Bronchial epithelial cell (primary cell): ENCODE measurements at places on chromosomes 4 and X. TPM values are rescaled to one million over a fixed set of nuclear protein-coding genes. Genes with fewer than 3 reads are reported as not detected.

ENPEP gene
- total RNA-seq, result not detected in 2 replicates

HELT gene
- total RNA-seq, result not detected in 2 replicates

IL1RAPL2 gene
- 0.13 TPM in 1 of 2 replicates, not detected in the other for total RNA-seq

POU3F4 gene
- total RNA-seq, result not detected in 2 replicates

TRIM60 gene
- not detected in 2 replicates for total RNA-seq

CXorf49 gene
- not detected in 2 replicates for total RNA-seq

TAF7L gene
- under 0.01 TPM in 1 of 2 replicates, not detected in the other for total RNA-seq

CLCN4 gene
- total RNA-seq, result 1.3 and 2.4 TPM in 2 replicates

IQCM gene
- total RNA-seq, result not detected in 2 replicates

DNA sequence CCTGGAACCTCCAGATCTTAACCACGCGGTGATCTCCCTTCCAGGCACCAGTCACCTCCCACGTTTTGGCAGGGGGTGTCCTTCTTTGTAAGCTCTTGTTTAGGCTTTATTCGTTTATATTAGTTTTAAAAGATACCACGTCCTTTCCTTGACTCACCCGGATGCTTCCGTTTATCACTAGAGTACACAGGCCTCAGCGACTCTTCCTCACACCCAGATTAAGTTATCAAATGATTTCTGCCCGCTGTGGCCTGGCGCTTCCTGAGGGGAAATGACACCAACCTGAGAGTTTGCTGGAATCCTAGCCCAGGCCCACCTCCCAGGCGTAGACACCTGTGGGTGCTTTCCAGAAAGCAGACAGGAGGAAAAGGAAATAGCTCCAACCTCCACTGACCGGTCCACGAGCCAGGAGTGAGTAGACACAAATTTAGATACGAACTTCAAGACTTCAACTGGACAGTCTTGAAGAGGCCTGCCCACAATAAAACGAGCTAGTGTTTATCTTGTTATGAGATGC lies 756 bp upstream of the ADAMTS3 start:
- peak; percentile 7 for DNase-seq

DNA sequence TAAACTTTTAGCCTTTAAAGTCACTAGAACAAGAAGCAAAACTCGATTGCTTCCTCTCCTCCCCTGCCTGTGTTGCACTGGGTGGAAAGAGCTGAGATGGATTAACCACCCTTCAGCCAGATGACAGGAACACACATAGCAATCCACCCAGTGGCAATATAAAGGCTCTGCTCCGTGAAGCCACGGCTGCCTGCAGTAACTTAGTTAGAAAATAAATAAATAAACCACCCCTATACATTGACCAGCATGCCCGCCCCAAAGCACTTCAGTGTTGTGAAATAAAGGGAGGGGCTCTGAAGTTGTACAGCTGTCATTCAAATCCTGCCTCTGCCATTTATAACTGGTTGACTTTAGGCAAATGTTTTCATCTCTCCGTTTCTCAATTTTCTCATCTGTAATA lies 217.1 kb upstream of the LDB2 start:
- DNase-seq, result no peak

GRCh38 chr4:8512510-8512909 lies 67.7 kb upstream of the GPR78 start:
- no peak for DNase-seq

- DNase-seq, result no peak
Measured at GRCh38 chrX:44514272-44514671, 28.4 kb downstream of the FUNDC1 start.

DNA sequence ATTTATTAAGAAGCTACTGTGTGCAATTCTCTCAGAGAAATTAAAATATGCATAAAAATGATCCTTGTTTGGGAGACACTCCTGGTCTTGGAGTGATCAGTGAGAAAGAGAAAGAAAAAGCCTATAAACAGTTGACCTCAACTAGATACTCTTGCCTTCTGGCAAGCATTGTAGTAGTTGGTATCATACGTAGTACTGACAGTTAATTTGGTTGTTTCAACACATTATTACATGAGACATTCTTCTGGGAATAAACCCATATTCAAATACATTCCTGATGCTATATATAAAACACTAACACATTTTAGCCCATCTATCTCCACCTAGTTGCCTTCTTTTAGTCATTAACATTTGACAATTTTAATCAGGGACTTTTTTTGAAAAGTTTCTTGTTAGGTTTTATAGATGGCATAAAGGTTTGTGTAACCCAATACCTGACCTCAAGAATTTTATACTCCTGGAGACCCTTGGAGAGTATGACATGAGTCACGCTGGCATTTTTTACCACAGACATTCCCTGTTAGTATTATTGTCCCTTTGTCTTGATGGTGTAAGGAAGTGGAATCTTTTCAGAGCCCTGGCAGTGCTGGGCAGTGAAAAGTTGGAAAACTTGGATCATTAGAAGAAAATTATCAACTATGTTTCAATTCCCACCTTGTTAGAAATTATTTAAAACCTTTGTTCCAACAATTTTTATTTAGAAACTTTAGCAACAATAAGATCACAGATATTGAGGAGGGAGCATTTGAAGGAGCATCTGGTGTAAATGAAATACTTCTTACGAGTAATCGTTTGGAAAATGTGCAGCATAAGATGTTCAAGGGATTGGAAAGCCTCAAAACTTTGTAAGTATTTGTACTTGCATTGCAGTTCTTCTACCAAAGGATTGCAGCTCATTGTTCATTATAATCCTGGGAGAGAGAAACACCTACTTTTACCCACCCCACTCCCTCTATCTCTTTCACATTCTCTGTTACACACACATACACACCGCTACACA lies 167.1 kb upstream of the PACRGL start:
- no peak for DNase-seq

DNA sequence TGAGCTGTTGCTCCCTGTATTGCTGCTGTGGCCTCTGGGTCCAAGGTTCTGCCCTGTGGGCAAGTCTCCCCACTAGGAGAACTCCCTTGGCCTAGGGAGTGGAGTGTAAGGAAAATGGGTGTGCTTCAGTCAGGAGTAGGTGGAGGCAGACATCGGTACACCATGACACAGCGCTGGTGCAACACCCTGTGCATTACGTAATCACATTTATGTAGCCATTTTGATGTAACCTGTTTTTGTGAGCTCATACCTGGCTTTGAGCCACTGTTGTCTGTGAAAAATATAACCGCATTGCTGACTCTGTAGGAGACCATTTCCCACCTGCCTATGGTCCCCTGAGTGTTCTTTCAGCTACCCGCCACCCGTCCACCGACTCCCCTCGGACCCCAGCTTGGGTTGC lies 700.5 kb upstream of the AGA start:
- peak; percentile 22 for DNase-seq

DNA sequence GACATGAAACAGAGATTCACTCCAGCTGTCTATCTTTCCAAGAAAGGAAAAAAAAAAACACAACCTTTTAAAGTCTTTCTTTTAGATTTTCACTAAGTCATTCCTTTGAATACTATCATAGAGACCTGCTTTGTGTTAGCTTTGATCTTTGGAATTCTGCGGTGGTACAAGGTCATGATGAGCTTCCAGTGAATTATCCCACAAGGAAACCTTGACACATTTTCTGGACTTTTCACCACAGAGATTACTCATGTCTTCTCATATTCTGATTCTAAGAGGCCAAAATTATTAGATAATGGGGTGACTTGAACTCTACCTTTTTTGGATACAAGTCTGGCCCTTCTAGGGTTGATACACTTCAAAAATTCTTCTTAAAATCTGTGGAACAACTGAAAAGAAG lies 201.6 kb downstream of the PACRGL start:
- no peak for DNase-seq

DNA sequence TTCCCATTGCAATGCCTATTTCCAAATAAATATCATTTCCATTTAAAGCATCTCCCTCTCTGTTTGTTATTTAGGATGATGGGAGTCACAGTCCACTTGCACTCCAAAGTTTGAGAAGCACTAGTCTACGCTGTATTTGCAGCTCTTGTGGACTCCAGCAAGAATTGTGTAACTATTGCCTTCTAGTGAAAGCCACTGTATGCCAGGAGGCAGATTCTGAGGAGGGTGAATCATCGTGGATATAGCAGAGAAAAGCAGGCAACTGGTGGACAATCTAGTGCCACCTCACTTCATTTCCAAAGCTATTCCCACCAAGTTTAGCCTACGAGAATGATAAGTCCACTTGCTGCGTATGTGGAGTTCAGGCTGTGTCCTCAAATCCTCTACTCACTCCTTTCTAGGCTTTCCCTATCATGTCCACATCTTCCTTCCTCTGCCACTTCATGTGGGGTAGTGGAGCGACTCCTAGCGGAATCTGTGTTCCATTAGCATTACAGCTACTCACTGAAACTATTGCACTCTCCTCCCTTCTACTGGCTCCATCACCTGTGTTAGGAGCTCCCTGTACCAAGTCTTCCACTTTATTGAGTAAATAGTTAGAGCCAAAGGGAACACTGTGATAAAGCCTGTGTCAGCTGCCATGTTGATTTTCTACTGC lies 501.8 kb upstream of the GALNT7 start:
- DNase-seq, result peak; percentile 36

- DNase-seq, result peak; percentile 32
Measured at GRCh38 chrX:77434962-77435361, 12.2 kb upstream of the FGF16 start.

DNA sequence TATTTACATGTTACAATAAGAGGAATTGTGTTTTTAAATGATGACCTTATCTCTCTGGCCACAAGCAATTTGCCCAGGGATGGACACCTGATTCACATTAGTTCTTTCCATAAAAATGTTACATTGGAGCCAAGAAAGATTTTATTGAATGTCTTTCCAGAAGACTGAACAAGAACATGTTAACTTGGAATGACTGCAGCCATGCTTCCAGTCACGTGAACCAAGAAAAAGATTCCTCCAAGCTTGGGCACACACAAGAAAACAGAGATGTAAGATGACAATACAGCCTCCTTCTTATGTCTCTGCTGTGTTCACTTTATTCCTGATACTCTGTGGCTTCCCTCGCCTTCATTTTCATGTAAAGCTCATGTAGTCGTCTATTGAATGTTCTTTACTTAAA lies 737.6 kb downstream of the TRIML1 start:
- DNase-seq, result no peak

- DNase-seq, result peak; percentile 98
Measured at GRCh38 chr4:83751336-83751949, 215.5 kb downstream of the GPAT3 start.

DNA sequence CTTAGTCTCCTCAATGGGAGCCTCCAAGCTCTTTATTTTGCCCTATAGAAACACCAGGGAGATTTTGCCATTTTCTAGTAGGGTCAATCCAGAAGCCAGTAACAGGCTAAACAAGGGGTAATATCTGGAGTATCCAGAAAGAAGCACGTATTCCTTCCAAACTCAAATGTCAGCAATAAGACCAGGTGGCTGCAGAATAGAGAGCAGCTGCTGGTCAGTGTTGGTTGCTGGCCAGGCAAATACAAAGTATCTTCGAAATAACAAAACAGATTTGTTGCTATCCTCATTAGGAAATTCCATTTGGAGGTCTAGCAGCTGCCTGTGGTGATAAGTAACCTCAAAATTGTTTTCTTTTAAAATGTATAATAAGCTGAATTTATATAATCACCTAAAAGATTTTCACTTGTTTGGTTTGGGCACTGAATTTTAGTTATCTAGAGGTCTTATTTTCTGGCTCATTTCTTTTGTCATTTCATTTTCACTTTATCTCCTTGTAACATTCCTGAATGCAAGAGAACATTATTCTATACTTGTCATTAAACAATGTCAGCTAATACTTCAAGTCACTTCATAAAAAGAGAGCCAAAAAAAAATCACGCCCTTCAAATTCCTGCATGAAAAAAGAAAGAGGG lies 320.6 kb downstream of the DTHD1 start:
- no peak for DNase-seq

DNA sequence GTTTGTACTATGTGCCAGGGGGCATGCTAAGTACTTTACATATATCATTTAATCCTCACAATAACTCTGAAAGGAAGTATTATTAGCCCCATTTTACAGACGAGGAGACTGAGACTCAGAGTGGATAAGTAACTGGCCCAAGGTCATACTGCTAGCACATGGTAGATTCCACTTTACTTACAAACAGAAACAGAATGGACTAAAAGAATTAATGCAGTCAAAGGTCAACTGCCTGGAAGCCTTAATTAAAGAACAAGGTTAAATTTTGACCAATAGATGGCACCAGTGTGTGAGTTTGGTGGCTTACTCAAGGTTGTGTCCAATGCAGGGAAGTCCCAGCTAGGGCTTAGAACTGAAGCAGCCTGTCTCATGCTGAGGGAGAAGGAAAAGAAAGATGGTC lies 4.7 kb downstream of the RIPPLY1 start:
- peak; percentile 61 for DNase-seq

DNA sequence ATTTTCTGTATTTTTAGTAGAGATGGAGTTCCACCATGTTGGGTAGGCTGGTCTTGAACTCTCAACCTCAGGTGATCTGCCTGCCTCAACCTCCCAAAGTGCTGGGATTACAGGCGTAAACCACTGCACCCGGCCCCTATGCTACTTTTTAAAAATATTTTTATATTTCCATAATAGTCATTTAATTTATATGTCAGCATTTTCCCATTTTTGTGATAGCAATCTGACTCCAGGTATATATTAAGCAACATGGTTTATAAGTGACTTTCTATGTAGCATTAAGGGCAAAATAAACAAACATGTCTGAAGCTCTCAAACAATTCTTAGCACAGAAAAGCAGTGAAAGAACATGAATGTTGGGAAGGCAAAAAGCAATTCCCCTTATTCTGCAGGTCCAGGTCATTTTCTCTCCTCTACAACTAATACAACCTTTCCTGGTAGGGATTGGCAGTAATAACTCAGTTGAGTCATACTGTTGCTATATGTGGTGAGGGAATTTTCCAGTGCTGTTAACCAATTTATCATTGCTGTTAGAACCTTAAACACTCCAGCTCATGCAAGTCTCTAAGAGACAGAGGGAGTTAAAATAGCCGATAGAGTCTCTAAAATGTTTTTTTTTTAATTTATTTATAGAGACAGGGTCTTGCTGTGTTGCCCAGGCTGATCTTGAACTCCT lies 24.0 kb downstream of the SMIM14 start:
- DNase-seq, result peak; percentile 75

- DNase-seq, result no peak
Measured at GRCh38 chr4:48792348-48793006, 12.4 kb upstream of the FRYL start.

- DNase-seq, result peak; percentile 65
Measured at GRCh38 chr4:54971474-54971950, 153.9 kb downstream of the KDR start.

DNA sequence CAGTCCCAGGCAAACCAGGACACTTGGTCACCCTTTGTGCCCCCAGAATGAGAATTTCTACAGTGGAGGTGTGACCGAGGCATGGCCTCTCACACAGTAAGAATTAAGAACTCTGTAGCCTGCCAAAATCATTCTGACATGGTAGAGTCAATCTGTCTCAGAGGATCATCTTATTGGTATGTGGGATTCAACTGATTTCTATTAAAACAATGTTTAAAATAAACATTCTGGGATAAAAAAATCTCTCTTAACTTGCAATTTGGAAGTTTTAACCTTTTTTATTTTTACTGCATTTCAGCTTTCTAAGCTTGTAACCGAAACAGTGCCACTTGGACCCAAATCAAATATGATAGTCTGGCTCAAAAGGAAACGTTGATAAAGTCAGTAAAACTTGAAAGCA lies 165.4 kb upstream of the LDB2 start:
- no peak for DNase-seq

DNA sequence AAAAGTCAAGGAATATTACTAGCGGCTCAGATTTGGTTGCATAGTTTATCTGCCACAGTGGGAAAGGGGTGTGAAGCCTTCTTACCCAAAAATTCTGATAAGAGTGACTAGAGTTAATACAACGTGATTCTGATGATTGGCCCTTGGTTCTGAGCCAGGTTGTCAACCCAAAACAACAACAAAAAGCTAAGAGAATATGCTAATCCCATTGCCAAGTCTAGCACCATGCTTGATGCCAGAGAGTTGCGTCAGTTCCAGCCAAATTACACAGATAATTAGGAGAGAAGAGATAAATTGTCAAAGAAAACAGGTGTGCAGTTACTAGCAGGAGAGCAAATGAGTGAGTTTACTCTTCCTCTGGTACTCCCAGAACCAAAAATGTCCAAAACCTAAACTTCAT lies 287.4 kb upstream of the AGA start:
- DNase-seq, result no peak
